ENCODE measurements at places on chromosomes 1 and 21. TPM values are rescaled to one million over a fixed set of nuclear protein-coding genes. Genes with fewer than 3 reads are reported as not detected.

The ARHGEF19 gene
- 7.5 TPM for total RNA-seq

The LHX8 gene
- not detected for total RNA-seq

DNA sequence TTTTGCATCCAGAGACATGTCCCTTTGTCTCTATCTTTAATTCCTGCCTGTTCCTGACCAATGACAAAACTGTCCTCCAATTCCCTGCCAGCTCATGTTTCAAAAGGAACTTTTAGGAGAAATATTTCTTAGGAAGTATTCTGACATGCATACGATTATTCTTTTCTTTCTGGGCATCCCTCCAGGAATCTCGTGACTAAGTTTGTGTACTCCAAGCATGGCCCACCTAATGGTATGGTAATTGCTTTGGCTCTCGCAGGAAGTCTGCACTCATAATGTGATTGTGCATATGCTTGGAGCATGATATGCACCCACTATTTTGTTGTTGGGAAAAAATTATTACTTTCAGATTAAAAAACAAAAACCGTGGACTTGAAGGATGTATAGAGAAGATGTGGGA is 256.4 kb downstream of the PRDM2 start:
- no peak for ATAC-seq

DNA sequence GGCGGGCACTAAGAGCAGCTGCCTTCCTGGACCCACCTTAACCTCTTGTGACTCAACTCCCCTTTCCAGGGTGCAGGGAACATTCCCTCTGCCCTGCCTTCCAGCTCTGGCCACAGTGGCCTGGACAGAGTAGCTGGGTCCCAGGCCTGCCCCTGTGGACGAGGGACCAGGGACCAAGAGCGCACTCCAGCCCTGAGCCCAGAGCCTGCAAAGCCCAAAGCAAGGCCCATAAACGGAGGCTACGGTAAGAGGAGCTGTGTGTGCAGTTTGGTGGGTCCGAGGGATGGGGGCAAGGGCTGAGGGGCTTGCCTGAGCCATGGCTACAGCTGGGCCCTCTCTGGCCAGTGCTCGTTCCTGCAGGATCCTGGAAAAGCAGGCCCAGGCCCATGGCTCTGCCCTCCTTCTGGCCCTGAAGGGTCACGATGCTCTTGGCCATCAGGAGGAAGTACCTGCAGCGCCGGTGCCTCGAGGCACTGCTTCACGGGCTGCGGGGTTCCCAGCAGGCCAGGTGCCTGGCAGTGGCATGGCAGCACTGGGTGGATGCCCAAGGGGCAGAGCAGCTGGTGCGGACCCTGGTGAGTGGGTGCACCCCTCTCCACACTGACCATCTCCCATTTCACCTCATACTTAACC is 17.8 kb downstream of the MTHFR start:
- no peak for ATAC-seq

DNA sequence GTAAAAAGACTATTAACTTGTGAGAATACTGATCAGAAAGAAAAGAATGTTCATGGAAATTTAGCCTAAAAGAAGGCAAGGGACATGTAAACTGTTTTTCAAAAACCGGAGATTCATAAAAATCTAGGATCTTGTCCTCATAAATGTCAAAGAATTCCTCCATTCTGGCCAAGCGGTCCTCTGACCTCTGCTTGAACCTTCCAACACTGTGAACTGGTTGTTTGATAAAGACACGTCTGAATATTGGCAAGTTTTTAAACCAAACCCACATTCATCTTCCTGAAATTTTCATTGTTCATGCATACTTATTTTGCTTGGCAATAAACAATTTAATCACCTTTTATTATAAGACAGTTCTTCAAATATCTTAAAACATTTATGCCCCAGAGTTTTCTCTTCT is 19.8 kb downstream of the ASPM start:
- no peak for ATAC-seq

- ATAC-seq, result no peak
Observed at GRCh38 chr1:172071746-172072145, 230.4 kb downstream of the DNM3 start.

GRCh38 chr1:48532976-48533375 is 61.0 kb upstream of the SPATA6 start:
- ATAC-seq, result no peak
